LHCN-M2 (cell line): ENCODE measurements at places on chromosomes 11 and 22.

GRCh38 chr11:28123151-28123581 is 15.0 kb downstream of the METTL15 start:
- peak; percentile 71 for DNase-seq

DNA sequence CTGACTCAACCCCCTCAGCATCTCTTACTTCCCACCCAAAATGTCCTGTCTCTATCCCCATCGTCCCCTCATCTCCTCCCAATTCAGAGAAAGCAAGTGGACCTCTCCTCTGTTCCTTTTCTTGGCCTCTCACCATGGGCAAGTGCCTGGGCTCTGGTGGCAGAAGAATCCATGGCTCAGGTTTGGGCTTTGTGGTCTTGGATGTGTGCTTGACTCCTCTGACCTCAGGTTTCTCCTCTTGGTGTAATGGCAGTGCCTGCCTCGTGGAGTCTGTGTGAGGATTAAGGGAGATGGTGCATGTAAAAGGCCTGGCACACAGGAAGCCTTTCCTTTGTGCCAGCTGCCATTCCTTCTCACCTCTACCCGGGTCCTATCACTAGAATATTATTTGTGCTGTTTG is 3.2 kb downstream of the BMAL1 start:
- no peak for DNase-seq

GRCh38 chr11:68469642-68470041 is 9.1 kb downstream of the PPP6R3 start:
- no peak for DNase-seq

DNA sequence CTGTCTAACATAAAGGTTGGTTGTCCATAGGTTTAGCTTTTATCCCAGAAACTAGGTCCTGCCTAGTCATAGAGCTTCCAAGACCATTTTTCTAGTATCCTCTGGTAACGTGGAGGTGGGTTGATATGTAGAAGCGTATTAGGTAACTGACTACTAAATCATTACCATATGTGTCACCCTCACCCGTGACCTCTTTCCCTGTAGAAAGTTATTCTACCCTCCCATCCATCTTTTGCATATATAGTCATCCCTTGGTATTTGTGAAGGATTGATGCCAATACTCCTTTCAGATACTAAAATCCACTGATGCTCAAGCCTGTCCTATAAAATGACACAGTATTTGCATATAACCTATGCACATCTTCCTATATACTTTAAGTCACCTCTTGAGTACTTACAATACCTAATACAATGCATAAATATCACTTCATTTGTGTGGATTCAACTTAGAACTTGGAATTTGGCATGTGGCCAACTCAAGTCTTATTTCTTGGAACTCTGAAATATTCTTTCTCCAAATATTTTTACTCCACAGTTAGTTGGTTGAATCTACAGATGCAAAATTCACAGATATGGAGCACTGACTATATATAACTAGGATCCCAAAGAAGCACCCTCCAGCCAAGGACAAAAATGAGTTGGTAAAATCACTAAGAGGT is 497.0 kb upstream of the TENM4 start:
- no peak for DNase-seq

- DNase-seq = peak; percentile 31
Measured at GRCh38 chr22:26367402-26368245, 61.4 kb upstream of the ASPHD2 start.

GRCh38 chr11:121091492-121092152 is 9.4 kb upstream of the TECTA start:
- DNase-seq = no peak

- peak; percentile 40 for DNase-seq
Measured at GRCh38 chr11:126334659-126335462, 20.6 kb upstream of the ST3GAL4 start.

DNA sequence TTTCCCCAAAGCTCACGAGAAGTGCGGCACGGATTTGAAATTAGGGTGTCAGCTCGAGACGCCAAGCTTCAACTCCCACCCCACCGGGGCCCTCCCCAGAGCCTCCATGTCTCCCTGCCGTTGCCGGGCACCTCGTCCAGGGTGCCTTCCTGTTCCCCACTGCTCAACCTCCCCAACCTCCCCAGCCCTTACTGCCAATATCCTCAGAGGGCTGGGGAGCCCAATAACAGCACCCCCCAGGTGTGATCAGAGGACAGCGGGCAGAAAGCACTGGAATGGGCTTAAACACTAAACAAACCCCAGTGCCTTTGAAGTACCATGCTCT is 1336.4 kb downstream of the TBC1D22A start:
- no peak for DNase-seq

GRCh38 chr22:24209016-24209415 is 27.7 kb downstream of the SUSD2 start:
- no peak for DNase-seq

DNA sequence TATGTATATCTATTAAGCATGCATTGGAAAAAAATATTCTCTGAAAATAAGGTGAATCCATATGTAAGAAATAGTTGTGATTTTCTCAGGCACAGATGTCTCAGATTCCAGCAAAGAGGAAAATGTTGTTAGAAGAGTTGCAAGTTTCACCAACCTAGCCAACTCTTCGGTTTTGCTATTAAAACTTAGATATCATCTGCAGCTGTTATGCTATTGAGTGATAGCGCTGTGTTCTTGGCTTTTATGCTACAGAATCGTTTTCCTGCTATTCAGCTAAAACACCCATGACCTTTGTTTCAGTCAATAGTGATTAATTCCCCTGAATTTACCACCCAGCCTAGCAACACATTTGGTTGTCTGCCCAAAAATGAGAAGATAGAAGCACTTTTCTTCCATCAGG is 795.6 kb upstream of the ANO3 start:
- peak; percentile 1 for DNase-seq

- no peak for DNase-seq
Measured at GRCh38 chr11:65353900-65354264, 669 bp upstream of the TIGD3 start.

GRCh38 chr11:119329320-119329719 is 5.0 kb upstream of the RNF26 start:
- DNase-seq = no peak

GRCh38 chr11:23284631-23285030 is 424.4 kb upstream of the CCDC179 start:
- peak; percentile 85 for DNase-seq

DNA sequence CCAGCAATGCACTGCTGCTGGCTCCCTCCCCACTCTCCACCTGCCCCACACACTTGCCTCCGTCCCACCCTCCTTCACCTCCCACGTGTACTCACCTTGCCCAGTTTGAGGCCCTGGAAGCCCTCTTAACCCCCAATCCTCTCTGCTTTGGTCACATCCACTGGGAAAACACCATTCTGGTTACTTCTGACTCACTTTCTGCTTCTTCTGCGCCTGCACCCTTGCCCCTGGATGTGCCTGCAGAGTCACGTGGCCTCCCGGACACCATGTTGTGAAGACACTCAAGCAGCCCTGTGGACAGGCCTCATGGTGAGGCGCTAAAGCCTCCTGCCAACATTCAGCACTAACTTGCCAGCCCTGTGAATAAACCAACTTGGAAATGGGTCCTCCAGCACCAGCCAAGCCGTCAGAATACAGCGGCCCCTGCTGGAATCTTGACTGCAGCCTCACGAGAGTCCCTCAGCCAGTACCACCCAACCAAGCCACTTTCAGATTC is 2.6 kb upstream of the NAALADL1 start:
- no peak for DNase-seq

DNA sequence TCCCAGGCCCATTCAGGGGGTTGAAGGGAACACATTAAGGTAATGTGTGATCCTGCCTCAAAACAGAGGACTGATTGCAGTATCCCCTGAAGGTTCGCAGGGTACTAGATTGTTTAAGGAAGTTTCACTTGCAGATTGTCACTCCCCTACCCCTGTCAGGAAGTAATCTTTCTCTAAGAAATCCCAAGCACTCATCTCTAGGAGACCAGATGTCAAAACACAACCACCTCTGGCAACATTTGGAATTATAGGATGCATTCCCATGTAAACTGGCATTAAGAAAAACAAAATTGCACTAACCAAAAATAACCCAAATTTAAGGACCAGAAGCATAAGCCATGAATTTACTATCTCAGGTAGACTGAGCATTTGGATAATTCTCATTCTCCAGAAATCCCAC is 1.6 kb downstream of the MRPL17 start:
- no peak for DNase-seq

- DNase-seq = no peak
Measured at GRCh38 chr11:66546368-66546965, at the start of gene ACTN3. ACTN3 (plus strand) TSS chr11:66546903; CDS start chr11:66546938, 35 bp downstream.

DNA sequence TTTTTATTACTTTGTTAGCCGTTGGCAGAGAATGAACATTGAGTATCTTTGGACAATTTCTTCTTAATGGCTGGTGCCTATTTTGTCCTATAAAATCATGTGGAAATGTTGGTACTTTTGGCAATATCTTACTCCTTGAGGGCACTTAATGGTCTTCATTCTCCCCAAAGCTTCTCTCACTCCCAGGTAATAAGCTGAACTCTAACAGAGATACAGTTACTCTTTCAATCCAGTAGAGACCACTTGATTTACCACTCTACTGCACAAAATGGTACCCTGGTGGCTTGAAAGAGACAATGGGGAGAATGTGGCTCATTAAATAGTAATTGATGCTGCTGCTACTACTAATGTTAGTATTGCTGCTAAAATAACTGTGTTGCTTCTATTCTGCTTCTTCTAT is 53.0 kb downstream of the MAML2 start:
- DNase-seq = no peak

GRCh38 chr11:116840224-116840745 is 2.9 kb upstream of the APOA1 start:
- peak; percentile 41 for DNase-seq

- peak; percentile 71 for DNase-seq
Measured at GRCh38 chr11:66119348-66120133, 49.5 kb downstream of the PACS1 start.

- DNase-seq = no peak
Measured at GRCh38 chr11:6405052-6405667, 13.7 kb downstream of the APBB1 start.

- no peak for DNase-seq
Measured at GRCh38 chr22:49718396-49718795, 109.3 kb downstream of the BRD1 start.

DNA sequence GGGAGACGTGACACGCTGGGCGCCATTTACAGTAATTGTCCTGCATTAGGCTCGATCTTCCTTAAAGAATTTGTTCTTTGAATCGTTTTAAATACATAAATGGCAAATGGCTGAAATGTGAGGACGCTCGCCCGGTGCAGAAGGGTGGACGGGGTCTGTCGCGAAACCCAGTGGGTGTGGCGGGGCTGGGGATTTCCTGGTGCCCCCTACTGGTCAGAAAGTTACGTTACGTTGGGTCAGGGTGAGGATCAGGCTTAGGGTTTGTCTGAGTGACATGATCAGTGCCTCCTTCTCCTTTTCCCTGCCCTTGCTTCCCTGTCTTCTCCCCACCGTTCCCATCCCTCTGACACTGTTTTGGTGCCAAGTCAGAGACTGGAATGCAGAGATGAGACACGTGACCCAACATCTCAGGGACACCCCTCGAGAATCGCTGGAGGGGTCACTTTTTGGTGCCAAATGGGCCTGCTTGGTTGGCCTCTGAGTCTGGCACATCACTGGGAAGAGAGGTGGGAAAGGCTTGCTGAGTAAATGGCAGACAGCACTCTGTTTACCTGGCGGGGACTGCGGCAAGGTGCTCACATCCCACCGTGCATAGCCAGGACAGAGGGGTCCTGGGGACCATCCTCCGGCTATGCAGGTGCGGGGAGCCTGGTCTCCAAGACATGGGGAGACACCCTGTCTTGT is 1107.6 kb downstream of the BRD1 start:
- DNase-seq = no peak

DNA sequence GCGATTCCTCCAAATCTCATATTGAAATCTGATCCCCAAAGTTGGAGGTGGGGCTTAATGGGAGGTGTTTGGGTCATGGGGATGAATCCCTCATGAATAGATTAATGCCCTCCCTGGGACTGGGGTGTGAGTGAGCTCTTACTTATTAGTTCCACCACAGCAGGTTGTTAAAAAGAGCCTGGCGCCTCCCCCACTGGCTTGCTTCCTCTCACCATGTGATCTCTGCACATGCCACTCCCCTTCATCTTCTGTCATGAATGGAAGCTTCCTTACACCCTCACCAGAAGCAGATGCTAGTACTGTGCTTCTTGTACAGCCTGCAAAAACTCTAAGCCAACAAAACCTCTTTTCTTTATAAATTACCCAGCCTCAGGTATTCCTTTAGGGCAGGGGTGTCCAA is 8.8 kb downstream of the RRAS2 start:
- DNase-seq = no peak

GRCh38 chr11:131449036-131450019 is 78.9 kb downstream of the NTM start:
- no peak for DNase-seq

DNA sequence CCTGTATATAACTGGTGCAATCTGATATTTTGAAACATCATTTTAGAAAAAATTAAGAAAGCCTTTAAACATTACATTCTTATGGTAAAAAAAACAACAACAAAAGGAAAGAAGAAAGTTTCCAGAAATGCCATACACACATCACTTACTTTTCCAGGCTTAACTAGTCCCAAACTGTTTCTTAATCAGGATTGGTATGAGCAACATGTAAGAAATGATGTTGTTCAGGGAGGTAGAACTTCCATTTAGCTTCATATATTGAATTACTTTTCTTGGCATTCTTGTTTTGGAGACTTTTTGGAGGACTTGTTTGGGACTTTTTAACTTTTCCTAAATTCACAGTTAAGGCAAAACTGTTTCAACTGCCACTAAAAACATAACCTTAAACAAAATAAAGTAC is 791.5 kb downstream of the METTL15 start:
- no peak for DNase-seq

DNA sequence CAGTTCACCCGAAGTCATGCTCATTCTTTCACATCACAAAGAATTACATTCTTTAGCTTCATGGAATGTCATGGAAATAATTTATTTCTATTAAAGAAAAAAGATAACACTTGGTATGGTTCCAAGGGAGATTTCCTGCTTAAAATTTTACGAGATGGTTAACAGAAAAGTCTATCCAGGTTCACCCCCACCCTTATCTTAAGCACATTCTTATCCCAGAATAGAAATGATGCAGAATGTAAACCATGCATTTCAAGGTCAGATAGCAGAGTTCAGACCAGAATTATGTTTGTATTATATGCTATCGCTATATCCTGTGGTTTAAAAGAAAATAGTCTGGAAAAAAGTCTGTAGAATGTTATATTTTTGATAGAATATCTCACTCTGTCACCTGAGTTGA is 58.7 kb downstream of the GAS2 start:
- no peak for DNase-seq

DNA sequence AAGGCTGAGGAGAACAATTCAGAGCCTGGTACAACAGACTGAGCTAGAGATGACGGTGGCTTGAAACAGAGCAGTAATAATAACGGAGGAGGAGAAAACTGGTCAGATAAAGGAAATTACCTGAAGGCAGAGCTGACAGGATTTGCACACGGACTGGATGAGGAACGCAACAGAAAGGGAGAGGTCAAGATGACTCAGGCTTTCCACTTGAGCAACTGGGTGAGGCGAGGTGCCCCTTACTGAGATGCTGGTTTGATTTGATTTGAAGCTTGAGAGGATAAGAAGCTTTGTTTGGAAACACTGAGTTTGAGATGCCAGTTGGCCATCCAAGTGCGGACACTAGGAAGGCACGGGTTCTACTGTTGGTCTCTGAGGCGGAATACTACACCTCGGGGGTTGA is 35.4 kb upstream of the NRIP3 start:
- no peak for DNase-seq

- DNase-seq = no peak
Measured at GRCh38 chr22:49524362-49524761, 303.3 kb downstream of the BRD1 start.
